Stimulated activated CD4-positive, alpha-beta T cell treated with anti-CD3 and anti-CD28 coated beads, Interleukin-1b, Interleukin-23, amount 100 ng/mL, for 24 hours (primary cell): ENCODE measurements at places on chromosomes 13 and 19.

DNA sequence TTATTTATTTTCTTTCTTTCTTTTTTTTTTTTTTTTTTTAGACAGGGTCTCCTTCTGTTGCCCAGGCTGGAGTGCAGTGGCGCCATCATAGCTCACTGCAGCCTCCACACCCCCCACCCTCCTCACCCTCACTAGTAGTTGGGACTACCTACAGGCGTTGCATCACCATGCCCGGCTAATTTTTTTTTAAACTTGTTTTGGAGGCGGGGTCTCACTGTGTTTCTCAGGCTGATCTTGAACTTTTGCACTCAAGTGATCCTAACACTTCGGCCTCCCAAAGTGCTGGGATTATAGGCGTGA, 33.6 kb downstream of the GJA3 start:
- DNase-seq = no peak

DNA sequence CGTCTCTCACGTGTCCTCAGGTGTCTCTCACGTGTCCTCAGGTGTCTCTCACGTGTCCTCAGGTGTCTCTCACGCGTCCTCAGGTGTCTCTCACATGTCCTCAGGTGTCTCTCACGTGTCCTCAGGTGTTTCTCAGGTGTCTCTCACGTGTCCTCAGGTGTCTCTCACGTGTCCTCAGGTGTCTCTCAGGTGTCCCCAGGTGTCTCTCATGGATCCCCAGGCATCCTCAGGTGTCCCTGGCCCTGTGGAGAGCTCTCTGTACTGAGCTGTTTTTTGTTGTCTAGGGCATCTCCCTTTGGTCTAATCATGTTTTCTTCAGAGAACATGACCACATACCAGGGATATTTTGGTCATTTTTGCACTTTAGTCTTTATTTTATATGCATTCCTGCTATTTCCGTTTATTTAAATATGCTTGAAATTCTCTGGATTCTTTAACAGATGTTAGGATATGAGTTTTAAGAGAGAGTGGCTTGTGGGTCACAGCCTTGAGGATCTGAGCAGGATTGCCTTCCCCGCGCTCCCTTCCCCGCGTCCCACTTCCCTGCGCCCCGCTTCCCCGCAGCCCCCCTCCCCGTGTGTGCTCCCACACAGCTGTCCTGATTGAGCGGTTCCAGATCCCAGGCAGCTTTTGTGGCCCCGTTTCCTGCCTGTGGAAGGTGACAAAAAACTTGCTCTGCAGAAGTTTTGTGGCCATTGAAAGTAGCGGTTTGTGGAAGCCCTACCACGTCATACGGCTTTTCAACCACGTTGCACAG, 31.9 kb downstream of the ATP4B start:
- no peak for DNase-seq

DNA sequence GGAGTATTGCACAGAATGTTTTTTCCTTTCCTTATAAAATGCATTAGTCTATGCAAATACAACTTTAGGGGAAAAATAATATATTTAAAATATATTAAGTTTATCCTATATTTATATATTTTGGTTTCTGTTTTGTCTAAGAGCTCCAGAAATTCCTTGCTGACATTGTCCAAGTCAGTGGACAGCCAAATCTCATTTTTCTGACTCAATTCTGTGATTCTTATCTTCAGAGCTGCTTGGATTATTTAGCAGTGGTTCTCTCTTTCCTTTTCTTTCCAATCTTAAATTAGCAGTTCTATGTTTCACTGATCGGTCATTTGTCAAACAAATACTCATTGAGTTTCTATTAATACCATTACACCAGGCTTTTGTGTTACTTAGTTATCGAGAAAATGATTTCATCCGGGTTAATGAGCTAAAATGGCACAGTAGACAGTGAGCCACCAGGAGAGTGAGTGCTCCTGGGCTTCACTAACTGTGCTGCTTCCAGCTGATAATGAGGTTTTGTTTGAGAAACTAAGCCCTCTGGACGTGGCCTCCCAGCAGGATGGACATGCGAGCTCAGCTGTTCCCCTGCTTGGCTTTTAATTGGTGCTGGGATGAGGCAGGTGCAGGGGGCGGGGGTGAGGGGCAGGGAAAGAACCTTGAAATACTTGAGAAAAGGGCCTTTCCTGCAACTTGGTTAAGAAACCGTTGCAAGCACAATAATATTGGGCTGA, 44.0 kb downstream of the ATP11A start:
- no peak for DNase-seq

- DNase-seq = no peak
These were observed 62.0 kb downstream of the SLC15A1 start for GRCh38 chr13:98690348-98691022.
